ENCODE measurements at places on chromosomes 11 and 22.

GRCh38 chr11:96136613-96137298 lies 206.2 kb downstream of the MAML2 start:
- DNase-seq: no peak

- peak; percentile 49 for DNase-seq
These were observed 17.2 kb downstream of the CLDN25 start for GRCh38 chr11:113796663-113797259.

GRCh38 chr11:35131886-35132285 lies 7.1 kb upstream of the CD44 start:
- DNase-seq: no peak

- no peak for DNase-seq
These were observed at the start of gene RAC2 for GRCh38 chr22:37244114-37244921. Gene RAC2 (minus strand): TSS chr22:37244269. CDS start chr22:37244148, 121 bp downstream.

DNA sequence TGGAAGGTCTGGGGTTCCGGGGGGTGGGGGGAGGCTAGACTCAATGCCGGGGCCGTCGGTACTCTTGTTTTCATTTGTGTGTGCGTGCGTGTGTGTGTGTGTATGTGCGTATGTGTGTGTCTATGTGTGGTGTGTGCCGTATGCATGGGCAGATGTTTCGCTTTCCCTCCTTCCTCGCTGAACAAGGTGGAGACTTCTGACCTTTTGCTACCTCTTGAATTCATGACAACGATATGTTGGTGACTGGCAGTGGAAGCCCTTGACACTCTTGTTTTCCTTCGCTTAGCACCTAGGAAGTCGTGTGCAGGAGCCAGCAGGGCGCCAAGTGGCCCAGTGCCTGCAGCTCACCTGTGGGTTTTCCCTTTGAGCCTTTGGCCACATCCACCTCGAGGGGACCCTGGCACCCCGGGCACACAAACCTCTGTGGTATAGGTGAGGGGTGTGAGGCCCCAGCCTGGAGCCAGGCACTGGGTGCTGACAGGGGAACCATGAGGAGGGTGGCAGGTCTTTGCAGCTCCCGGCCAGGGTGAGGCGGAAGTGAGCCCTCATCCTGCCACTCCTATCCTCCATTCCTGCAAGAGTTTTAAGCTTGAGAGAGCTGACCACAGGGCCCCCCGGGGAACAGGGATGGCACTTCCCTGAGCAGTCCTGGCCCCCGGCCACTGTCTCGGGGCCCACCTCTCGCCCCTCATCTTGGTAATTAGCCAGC lies 19.3 kb upstream of the TMEM191C start:
- no peak for DNase-seq

DNA sequence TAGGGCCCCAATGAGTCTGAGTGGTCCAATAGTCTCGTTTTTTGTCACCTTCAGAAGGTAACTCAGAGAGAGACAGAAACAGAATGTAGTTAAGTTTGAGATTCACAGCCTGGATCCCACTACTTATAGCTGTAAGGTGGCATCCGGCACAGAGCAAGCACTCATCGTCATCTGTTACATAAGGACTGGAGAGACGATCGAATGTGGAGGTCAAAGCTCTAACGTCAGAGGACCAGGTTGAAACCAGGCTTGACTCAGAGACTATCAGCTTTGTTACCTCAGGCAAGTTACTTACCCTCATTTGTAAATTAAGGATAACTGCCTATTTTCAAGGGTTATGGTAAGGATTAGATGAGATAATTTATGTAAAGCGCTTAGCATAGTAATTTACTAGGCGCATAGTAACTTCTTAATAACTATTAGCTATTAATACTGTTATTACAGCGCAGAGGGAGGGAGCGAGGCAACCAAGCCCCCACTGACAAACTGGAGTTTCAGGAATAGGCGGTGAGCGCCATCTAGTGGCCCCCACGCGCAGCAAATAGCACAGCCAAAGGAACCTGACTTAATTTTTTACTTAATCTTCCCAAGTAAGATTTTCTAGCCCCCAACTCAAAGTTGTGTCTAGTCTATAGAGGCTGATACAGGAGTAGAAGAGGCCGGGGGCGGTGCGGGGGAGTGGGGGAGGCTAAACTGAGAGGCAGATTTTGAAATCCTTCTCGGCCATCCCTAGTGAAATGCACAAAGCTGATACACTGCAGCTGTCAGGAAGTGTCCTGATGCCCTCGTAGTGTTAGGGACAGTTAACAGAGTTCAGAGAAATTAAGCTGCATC lies 29.0 kb upstream of the API5 start:
- peak; percentile 5 for DNase-seq

- DNase-seq: no peak
These were observed 12.3 kb downstream of the IL17RA start for GRCh38 chr22:17097062-17097461.

DNA sequence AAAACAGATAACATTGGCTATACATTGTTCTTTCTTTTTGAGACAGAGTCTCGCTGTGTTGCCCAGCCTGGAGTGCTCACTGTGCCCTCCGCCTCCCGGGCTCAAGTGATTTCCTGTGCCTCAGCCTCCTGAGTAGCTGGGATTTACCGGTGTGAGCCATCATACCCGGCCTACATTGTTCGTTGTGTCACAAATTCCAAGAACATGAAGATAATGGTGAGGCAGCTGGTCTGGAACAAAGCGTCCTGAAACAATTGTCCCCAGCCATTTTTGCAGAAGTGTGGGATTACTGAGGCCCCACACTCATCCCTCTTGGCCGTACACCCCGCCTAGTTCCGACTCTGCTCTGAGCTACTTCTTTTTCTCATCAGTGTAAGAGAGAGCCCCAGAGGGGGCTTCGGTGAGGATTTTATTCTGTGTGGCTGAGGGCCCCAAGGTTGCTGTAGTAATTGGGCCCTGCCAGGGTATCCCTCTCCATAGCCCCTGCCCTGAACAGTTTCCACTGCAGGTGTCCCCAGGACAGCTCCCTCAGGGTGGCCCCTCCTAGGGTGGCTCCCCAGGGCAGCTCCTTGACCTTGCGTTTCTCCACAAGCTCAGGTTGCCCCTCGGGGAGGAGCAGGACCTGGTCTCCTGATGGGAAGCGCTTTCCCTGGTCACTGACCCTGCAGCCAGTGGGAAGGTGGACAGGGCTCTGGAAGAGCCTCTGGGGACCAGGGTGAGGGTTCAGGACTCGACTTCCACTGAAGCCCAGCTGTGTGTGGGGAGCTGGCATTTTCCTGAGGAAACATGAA lies 13.1 kb upstream of the ARSA start:
- DNase-seq: no peak

- no peak for DNase-seq
These were observed 18.8 kb upstream of the P4HA3 start for GRCh38 chr11:74330075-74330858.

DNA sequence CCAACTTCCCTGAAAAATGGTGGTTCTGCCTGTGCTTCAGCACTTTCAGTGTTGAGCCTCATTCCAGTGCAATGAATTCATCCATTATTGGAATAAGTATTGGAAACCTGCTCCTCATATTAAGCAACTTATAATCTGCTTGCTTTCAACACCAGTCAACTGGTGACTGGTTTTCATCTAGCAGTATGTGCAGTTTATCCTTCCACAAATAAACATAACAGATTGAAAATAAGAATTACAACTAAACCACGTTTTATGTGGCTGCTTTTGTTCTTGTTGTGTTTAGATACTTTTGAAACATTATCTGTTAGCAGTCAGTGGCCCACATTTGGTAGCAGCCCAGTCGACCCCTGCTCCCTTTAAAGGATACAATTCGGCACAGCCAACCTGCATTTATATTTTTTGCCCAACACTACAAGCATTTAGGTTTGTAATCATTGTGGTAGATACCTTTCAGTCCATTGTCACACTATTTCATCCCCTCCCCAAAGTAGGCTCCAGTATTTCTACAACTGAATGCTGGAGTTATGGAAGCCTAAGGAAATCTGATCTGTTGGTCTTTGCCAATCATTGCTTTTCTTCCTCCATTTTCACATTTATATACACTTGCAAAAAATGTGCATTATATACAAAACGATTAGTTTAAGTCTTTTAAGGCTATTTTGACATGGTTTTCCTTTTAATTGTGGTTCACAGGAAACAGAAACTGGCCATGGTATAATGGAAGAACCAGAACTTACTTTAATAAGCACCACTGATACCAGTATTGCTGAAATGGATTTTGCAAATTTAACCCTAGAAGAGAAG lies 13.1 kb downstream of the TAF1D start:
- peak; percentile 25 for DNase-seq

DNA sequence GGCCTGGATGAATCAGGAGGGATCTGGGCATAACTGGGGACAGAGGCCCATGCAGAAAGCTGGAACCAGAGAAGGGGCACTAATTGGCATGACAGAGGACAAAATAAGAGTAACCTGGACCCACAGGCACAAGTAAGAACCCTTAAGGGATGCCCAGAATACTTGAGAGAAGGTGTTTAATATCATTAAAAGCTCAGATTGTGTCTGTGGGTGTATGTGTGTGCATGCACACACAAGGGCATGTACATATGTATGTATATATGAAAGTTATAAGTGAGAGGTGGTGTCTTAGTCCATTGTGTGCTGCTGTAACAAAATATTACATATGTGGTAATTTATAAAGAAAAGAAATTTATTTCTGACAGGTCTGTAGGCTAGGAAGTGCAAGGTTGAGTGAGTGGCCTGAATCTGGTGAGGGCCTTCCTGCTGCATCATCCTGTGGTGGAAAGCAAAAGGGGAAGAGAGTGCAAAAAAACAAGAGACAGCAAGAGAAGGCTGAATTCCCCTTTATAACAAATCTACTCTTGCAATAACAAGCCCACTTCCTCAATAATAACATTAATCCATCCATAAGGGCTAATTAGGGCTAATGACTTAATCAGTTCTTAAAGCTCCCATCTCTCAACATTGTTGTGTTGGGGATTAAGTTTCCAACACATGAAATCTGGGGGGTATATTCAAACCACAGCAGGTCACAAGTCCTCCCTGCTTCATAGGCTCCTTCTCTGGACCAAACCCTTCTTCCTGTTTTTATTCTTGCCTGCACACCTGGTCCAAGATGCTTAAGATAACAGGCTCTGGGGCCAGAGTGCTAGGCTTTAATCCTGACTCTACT lies 68.3 kb upstream of the POU2AF2 start:
- no peak for DNase-seq

- no peak for DNase-seq
These were observed 68.6 kb downstream of the SOX6 start for GRCh38 chr11:16287630-16288280.

GRCh38 chr11:66904055-66904454 lies 47.2 kb downstream of the LRFN4 start:
- no peak for DNase-seq

DNA sequence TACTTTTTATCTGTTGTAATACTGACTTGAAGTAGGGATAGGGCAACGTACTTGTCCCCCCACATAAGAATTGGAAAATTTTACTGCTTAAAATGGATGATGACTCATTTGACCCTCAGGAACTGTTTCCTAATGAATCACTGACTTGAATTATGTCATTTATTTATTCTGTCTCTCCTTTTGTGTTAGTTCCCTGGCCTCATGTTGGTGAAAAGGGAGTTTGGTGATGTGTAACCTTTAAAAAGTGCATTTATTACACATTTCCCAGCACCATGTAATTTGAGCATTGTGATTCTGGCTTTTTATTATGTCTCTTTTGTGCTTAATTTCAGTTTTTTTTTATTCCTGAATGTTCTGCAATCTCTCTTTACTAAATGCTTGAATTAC lies 20.3 kb upstream of the PGM2L1 start:
- DNase-seq: no peak

GRCh38 chr22:50269573-50269969 lies 609 bp downstream of the MAPK11 start:
- no peak for DNase-seq

- no peak for DNase-seq
These were observed 29.8 kb upstream of the EED start for GRCh38 chr11:86214710-86215109.

All from NCI-H510A treated with DMSO at 0.1 percent for 48 hours (cell line).